ENCODE measurements at places on chromosomes 5 and 9.

- no peak for DNase-seq
Observed at GRCh38 chr5:110251366-110251765, 475.1 kb downstream of the TMEM232 start.

DNA sequence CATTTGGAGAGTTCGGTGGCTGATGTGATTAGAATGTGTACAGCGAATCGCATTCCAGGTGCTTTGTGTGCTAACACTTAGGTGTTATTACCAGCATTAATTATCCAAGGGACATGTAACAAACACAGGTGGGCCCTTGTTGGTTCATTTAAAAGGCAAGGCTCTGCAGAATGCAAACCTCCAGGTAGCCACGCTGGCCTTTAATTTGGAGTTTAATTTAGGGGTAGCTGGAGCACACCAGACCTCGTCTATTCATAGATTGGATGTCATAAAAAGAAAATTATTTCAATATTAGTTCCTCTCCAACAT is 191.1 kb downstream of the MAT2B start:
- no peak for DNase-seq

GRCh38 chr9:13958672-13959071 is 355.3 kb downstream of the NFIB start:
- DNase-seq = no peak

DNA sequence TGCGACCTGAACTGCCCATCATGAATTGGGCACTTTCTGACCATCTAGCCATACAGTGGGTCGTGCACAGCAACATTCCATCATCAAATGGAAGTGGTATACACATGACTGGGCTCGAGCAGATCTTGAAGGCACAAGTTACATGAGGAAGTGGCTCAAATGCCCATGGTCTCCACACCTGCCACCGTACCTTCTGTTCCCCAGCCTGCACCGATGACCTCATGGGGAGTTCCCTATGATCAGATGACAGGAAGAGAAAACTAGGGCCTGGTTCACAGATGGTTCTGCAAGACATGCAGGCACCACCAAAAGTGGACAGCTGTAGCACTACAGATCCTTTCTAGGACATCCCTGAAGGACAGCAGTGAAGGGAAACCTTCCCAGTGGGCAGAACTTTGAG is 21.8 kb downstream of the MTMR12 start:
- no peak for DNase-seq

GRCh38 chr9:113516840-113517577 is 53.5 kb downstream of the RGS3 start:
- DNase-seq = no peak

GRCh38 chr9:13291718-13292117 is 12.2 kb upstream of the MPDZ start:
- DNase-seq = no peak

- no peak for DNase-seq
Observed at GRCh38 chr9:105836936-105837660, 142.8 kb downstream of the TMEM38B start.

GRCh38 chr9:126472198-126472947 is 141.4 kb upstream of the LMX1B start:
- DNase-seq = no peak

- DNase-seq = no peak
Observed at GRCh38 chr9:89077519-89077918, 86.3 kb downstream of the S1PR3 start.

- DNase-seq = no peak
Observed at GRCh38 chr9:81782313-81782995, 93.1 kb upstream of the TLE1 start.

- DNase-seq = no peak
Observed at GRCh38 chr9:112777914-112778313, 27.4 kb downstream of the SNX30 start.

DNA sequence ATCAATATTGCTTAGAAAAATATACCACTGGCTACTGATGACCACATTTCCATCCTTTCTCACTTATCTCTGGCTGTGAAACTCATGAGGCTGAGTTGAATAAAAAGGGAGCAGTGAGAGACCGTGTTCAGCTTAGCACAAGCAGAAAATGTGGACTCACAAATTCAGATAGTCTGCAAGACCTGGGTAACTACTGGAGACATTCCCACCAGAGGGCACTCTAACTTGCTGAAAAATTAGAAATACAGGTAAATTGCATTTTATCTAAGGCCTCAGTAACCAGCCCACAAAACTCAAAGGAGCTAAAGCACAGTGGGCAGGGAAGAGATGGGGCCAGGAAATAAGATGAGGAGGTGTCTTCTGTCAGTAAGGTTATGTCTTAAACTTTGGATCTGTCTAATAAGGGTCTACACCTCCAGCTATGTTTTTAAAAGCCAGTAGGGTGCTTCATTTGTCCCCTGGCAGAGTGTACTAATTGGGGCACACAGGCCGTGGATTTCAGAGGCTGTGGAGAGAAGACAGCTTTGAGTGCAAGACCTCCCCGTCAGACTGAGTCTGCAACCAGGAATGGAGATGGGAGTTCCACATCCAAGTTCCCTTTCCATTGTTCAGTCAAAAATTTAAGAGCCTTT is 8.7 kb upstream of the NDUFB6 start:
- DNase-seq = no peak

- no peak for DNase-seq
Observed at GRCh38 chr5:62268234-62268633, 37.8 kb upstream of the KIF2A start.

DNA sequence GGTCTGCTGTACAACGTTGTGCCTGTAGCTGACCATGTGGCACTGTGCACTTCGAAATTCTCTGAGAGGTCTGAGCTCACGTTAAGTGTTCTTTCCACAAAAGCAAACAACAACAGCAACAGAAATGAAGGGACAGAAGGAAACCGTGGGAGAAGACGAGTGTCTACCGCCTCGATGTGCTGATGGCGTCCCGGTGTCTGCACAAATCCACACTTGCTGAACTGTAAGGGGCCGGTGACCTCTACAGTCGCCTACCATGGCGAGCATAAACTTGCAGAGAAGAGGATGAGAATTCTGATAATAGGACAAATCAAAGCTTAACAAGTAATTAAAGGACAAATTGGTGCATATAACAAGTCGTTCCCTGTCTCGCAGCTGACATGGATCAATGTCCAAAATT is 114.0 kb downstream of the ADAMTS2 start:
- DNase-seq = no peak

GRCh38 chr5:98458004-98458403 is 315.5 kb upstream of the RGMB start:
- DNase-seq = no peak

DNA sequence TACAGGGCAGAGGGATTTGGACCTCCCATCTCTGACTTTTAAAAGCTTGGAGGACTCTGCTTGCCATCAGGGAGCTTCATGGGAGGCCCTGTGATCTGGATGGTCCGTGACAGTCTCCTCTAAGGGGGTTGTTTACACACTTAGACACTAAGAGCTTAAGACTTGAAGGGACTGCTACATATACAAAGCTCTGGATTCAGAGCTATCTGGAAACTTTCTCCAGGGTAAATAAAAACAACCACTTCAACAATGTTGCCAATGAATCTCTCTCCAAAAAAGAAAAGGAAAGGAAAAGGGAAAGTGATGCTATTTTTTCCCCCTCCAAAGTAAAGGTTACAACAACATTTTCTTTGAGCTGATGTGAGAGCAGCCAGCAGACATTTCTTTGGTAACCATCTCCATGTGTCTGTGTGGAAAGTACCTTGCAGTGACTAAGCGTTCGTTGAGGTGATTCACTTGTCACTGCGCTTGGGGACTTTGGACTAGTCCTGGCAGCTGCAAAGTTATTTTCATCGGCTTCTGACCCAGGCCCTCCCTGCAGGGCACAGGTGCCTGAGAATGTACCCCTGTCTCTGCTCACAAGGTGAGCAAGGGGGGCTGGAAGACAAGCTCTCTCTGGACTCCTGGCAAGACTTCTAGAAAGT is 262.1 kb upstream of the KLF4 start:
- no peak for DNase-seq

DNA sequence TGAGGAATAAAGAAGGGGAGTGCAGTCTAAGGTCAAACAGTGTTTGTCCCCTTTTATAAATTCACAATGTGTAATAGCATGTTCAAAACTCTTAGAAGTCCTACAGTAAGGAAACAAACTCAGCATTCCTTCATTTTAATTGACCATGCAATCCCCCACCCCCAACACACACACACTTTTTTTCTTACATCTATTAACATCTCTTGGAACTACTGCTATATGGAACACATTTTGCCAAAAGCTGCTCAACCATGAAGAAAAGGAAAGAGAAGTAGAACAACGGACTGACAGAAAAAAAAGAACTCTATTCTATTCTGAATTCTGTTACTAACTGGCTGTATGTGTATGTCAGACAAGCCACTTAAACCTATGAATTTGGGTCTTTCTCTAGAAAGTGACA is 2.8 kb upstream of the CTNNAL1 start:
- DNase-seq = no peak

DNA sequence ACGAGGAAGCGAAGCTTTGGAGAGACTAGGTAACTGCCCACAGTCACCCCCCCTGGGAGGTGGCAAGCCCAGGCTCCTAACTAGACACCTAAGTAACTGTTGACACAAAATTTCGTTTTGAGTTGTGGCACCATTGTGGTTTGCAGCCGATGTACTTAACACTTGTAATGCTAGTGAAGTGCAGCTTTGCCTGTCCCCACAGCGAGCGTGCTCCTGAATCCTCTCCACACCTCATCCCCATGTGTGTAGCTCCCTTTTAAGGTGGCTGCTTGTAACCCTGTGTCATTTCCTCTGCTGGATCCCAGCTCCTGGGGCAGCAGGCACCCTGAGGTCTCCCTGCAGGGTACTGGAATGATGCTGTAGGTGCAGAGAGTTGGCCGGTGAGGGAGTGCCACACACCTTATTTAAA is 114.9 kb downstream of the TRIO start:
- no peak for DNase-seq

Data from cortex of kidney (tissue), 1 donor.